ENCODE measurements at places on chromosomes 12 and 14.

GRCh38 chr14:97485201-97485600 lies 688.0 kb downstream of the VRK1 start:
- DNase-seq = no peak

DNA sequence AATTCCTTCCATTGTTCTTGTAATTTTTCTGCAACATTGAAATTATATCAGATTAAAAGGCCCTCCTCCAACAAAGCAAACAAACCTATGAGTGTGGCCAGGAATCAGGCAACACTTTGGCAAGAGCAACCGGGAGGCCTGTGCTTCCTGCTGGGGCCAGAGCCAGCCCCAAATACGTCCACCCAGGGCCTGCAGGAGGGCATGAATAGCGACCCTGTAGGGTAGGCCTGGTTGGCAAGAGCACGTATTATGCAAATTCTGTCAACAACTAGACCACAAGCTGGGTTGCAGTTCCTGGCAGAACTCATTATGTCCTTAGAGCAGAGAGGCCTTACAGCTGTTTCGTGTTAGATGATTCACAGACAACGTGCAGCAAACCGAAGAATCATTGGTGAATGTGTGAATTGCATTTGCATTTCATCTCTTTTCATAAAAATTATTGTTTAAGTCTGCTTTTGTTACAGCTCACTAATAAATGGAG lies 26.9 kb upstream of the LGALS3 start:
- DNase-seq = peak; percentile 89

DNA sequence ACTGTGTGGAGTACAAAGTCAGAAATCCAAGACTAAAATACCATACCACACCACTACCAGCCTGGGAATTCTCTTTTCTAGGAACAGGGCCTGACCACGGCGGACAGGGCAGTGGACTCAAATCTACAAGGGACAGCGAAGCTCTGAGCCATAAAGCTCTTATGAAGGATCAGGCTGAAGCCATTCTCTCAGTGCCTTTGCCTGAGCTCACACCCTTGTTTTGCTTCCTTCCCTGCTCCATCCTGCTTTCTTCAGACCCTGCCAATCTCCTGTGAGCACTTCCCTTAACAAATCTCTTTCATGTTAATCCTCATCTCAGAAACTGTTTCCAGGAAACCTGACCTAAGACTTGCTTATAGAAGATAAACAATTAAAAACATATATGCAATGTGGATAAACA lies 398.5 kb downstream of the MDGA2 start:
- DNase-seq = no peak

DNA sequence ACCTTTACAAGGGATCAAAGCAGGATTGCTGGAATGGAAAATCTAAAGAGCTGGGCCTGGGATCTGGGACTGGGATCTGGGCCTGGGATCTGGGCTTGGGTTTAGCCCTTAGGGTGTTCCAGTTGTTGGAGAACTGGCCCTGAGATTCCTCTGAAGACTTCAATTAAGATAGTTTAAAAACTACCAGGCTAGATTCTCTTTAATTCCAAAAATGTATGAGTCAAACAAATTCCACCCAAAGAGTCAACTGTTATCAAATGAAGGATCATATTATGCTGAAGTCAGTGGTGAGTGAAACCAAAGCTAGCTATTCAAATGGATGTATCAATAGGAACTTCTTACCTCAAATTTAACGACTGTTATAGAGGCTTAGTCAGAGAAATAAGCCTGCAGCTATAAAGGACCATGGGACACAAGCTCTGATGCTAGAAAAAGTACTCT lies 40.5 kb downstream of the LIMA1 start:
- DNase-seq = no peak

GRCh38 chr12:54589964-54590363 lies 1.5 kb upstream of the PPP1R1A start:
- no peak for DNase-seq

- peak; percentile 83 for DNase-seq
Observed at GRCh38 chr14:95314609-95315008, 5.1 kb downstream of the CLMN start.

GRCh38 chr14:100107236-100107635 lies 42.0 kb downstream of the EVL start:
- peak; percentile 51 for DNase-seq

- DNase-seq = no peak
Observed at GRCh38 chr12:109687250-109687649, 26.4 kb upstream of the FAM222A start.

- no peak for DNase-seq
Observed at GRCh38 chr14:61418746-61419145, 97.4 kb downstream of the PRKCH start.

- no peak for DNase-seq
Observed at GRCh38 chr12:78002878-78003277, 172.2 kb downstream of the NAV3 start.

GRCh38 chr14:99717682-99718013 lies 33.5 kb downstream of the CYP46A1 start:
- no peak for DNase-seq
